Activated CD4-positive, alpha-beta T cell treated with anti-CD3 and anti-CD28 coated beads, Interleukin-2, amount 50 U/mL, for 48 hours (primary cell): ENCODE measurements at places on chromosomes 2 and 18.

DNA sequence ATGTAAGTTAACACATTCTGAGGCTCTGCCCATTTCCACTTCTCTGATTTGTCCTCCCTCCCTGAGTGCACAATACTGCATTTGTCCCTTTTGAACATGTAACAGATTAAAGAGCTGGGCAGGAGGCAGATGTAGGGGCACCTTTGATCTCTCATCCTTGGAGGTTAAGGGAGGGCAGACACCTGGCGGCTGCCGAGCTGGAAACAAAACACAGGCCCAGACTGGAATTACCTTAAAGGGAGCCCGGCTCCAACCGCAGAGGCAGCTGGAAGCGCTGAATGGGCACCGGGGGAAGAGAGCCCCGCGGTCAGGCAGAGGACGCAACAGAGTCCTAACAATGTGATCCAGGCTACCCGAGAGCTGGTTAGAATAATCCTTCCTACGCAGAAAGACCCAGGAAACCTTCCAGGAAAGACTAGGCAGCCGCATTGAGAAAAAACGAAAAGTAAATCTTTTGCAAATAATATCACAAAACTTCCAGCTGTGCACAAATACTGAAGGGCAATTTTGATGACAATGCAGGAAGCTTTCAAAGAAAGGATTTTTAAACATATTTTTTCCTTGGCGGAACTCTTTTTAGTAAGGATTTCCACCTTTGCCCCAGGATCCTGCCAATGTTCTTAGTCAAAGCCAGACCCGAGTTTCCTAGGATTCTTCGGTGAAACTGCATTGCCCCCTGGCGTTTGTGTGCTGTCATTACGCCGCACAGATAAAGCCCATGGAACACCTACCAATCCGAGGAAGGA lies 216.0 kb downstream of the TGIF1 start:
- DNase-seq, result peak; percentile 82

DNA sequence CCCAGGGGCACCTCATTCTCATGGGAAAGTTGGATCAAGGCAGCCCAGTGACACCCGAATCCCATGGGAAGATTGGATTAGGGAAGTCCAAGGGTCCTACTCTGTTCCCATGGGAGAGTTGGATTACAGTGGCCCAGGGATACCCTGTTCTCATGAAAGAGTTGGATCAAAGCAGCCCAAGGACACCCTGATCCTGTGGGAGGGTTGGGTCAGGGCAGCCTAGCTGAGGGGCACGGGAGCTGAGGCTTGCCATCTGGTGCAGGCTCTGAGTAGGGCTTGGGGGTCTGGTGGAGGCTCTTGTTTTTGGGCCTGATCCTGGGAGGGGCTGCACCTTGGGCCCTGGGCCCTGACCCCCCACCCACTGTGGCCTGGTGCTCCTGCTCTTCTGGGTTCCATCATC lies 87.1 kb downstream of the ACKR3 start:
- DNase-seq, result no peak

GRCh38 chr2:113977660-113978523 lies 88.0 kb downstream of the ACTR3 start:
- no peak for DNase-seq

DNA sequence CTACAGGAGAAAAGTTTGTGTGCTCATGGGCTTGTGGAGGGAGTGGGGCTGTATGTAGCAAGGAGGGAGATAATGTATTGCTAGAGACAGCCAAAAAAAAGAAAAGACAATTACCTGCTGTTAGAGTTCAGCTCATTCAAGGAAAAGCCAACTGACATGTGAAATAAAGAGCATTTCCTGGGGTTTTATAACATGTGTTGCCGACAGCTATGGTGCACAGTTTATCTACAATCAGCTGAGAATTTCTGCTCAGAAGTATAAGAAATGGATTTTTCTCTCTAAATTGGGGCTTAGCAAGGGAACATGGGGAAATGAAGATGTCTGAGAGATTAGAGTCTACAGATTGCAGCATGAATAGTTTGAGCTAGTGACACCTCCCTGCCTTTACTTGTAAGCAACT lies 674.1 kb downstream of the SUCLG1 start:
- DNase-seq, result no peak

- DNase-seq, result no peak
These were observed 995.3 kb upstream of the LRRTM1 start for GRCh38 chr2:81299841-81300240.

DNA sequence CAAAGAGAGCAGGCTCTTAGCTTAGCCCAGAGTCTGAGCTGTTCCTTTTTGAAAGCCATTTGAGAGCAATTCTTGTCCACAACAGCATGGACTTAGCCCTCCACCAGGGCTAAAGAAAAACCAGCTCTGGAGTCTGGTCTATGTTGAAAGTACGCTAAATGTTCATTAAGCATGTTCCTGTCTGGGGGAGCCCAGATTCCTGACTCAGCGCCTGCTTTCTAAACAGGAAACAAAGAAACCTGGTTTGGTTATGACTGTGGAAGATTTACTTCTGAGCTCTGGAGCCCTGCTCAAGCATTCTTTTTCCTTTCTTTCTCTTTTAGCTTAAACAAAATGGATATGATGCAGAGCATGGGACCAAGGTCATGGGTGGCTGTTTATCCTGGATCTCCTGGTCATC lies 279.8 kb downstream of the RBM43 start:
- no peak for DNase-seq

GRCh38 chr2:106296182-106296815 lies 102.2 kb upstream of the UXS1 start:
- no peak for DNase-seq

DNA sequence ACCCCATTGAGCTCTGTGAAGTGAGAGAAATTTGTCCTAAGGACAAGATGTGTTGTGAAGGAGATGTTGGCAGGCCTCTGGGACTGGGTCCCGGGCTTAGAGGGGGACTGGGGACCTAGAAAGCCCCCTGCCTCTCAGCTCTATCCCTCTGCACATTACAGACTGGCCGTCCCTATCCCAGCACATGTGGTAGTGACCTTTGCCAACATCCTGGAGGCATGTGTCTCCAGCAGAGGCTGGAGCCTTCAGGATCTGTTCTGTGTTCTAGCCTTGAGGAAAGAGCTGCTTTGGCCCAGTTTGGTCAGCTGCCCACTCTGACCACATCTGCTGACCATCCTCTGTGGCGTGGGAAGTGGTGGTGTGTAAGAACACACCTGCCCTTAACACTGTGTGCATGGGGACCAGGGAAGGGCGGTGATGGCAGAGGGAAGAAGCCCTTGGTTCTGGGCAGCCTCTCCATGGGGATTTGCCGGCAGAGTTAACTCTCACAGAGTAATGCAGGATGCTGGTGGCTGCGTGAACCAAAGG lies 33.4 kb downstream of the NCK2 start:
- no peak for DNase-seq

GRCh38 chr2:69436596-69436937 lies 668 bp downstream of the NFU1 start:
- no peak for DNase-seq

GRCh38 chr2:70827388-70827787 lies 7.0 kb upstream of the CLEC4F start:
- DNase-seq, result no peak

- peak; percentile 59 for DNase-seq
These were observed 70.0 kb downstream of the MBP start for GRCh38 chr18:77062518-77063003.

DNA sequence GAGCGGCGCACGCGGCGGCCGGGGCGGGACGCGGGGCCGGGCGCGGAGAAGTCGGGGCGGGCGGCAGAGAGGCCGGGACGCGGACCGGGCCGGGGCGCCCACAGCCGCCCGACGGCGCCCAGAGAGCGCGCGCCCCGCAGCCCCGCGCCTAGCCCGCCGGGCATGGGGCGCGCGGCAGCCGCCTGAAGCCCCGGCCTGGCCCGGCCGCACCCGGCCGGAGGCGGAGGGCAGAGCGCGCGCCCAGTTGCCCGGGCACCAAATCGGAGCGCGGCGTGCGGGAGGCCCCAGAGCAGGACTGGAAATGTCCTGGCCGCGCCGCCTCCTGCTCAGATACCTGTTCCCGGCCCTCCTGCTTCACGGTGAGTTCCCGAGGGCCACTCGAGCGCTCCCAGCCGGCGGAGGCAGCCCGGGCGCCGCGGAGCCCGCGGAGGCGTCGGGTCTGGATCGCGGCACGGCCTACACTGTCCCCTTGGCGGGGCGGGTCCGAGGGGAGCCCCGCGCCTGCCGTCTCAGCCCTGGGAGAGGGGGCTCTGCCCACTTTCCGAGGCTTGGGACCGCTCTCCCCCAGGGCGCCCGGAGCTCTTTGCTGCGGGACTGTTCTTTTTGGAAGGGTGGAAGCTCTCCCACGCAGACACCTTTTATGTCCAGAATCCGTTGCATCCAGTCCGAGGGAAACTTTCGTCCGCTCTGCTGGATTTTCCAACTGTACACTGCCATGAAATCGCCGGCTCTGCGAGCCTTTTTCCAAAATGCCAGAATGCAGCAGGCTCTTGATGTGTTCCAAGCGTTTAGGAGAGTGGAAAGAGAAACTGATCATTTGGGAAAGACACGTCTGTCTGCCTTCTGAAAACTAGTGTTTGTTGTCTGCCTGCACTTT lies 484 bp downstream of the APCDD1 start:
- DNase-seq, result no peak

GRCh38 chr2:43331422-43331821 lies 105.0 kb upstream of the ZFP36L2 start:
- DNase-seq, result no peak

DNA sequence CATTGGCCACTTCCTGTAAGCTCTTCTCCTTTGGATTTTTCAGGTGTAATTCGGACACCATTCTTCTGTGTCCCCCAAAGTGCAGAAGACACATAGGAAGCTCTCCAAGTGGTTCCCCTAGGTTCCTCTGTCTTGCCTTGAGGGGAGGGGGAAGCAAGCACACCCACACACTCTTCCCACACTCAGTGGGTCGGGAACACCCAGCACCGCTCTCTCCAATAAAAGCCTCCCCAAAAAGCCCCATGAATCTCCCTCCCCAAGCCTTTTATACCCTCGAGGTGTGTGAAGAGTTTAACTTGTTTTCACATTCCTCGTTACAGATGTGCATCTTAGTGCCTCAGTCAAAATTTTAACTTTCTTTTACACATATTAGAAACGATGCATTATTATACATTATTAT lies 9.9 kb upstream of the TMEM237 start:
- no peak for DNase-seq

DNA sequence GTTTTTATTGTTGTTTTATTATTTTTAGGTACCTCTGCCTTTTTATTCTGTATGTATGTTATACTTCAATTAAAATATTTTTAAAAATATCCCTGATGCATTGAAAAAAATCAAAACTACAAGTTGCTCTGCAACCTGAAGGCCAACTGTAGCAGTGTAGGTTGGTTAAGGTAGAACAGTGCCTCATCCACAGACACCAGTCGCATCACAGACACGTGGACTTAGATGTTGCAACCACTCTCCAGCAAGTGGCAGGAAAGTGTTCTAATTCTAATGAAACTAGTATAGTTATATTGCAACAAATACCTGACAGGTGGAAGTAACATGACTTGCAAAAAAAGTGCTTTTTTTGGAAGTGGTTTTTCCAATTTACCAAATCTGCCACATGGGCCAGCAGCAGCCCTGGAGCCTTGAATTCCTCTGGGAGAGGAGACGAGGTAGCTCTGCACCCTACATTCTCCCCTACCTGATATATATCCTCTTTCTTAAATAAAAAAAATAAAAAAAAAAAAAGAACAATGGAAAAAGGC lies 28.4 kb upstream of the SLC3A1 start:
- DNase-seq, result no peak
